ENCODE measurements at places on chromosomes 6 and 20. TPM values are rescaled to one million over a fixed set of nuclear protein-coding genes. Genes with fewer than 3 reads are reported as not detected.

LSM14B gene
- total RNA-seq = 33.5 TPM

GRCh38 chr6:99588618-99589289 is 17.9 kb upstream of the PRDM13 start:
- DNase-seq = peak; percentile 82

GRCh38 chr20:51636123-51636522 is 93.6 kb upstream of the NFATC2 start:
- peak; percentile 30 for DNase-seq

DNA sequence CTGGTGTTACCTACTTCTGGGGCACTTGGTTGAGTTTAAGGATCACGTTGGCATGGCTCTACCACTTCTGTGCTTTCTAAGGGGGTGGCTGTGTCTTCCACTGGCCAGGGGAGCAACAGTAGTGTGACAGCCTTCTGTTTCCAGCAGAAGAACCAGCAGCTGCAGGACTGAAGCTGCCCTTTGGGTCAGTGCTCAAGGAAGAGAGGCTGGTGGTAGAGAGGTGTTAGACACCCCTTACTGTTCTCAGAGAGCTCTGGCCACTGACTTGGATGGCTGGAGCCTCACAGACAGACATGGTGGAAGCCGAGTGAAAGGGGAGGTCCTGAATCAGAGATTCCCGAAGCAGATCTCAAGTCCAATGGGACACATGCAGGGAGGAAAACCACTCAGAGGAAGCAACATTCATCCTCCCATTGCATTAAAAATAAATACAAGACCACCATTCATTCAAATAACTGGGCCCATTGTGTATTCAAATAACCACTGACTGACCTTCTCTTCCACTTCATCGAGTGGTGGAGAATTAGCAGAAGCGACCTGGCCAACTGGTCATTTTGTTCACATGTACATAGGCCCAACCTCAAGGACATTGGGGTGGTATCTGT is 106.7 kb downstream of the MYLK4 start:
- DNase-seq = no peak

GRCh38 chr20:25270829-25271251 is 23.0 kb downstream of the PYGB start:
- no peak for DNase-seq

- no peak for DNase-seq
These were observed 89.4 kb downstream of the DTNBP1 start for GRCh38 chr6:15573384-15573783.

- no peak for DNase-seq
These were observed 297.2 kb upstream of the NRSN1 start for GRCh38 chr6:23828861-23829260.

- no peak for DNase-seq
These were observed 15.8 kb upstream of the GABRR2 start for GRCh38 chr6:89330910-89331309.

GRCh38 chr6:92559611-92560010 is 859.7 kb downstream of the EPHA7 start:
- no peak for DNase-seq

GRCh38 chr20:49660912-49661311 is 52.8 kb downstream of the B4GALT5 start:
- no peak for DNase-seq

DNA sequence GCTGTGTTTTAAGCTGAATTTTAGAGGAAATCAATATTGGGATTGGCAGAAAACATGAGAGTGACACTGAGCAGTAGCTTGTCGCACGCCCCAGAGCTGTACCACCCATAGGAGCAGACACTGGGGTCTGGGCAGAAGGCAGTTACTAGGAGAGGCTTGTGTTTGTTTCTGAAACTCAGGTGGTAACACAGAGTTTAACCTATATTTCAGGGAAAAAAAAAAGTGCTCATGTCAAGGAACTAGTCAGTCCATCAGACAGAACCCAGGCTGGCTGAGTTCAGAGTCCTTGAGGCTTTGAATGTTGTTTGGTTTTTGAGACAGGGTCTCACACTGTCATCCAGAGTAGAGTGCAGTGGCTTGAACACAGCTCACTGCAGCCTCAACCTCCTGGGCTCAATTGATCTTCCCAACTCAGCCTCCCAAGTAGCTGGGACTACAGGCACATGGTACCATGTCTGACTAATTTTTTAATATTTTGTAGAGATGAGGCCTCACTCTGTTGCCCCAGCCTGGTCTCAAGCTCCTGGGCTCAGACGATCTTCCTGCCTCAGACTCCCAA is 6.6 kb downstream of the SLC22A1 start:
- no peak for DNase-seq

DNA sequence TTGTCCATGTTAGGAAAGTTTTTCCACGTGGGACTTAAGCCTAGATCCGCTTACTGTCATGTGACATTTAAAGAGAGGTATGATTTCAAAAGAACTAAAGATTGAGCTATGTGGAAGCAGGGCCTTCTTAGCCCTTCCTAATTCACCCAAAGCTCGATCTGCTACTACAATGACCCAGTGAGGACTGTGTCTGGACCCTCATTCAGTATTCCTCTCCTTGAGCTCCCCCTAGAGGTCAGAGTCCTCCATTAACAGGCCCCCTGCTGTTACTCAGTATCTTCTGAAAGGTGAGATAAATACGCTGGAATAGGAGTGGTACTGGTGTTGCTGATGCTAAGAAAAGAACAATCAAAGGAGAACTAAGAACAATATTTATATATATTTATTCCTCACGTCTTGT is 414.0 kb downstream of the GJA1 start:
- DNase-seq = peak; percentile 61

- DNase-seq = no peak
These were observed 12.6 kb downstream of the DYNLT1 start for GRCh38 chr6:158631678-158632537.

All from activated CD8-positive, alpha-beta T cell treated with anti-CD3 and anti-CD28 coated beads for 36 hours (primary cell).